Suppressor macrophage (primary cell): ENCODE measurements at places on chromosomes 11 and 22.

DNA sequence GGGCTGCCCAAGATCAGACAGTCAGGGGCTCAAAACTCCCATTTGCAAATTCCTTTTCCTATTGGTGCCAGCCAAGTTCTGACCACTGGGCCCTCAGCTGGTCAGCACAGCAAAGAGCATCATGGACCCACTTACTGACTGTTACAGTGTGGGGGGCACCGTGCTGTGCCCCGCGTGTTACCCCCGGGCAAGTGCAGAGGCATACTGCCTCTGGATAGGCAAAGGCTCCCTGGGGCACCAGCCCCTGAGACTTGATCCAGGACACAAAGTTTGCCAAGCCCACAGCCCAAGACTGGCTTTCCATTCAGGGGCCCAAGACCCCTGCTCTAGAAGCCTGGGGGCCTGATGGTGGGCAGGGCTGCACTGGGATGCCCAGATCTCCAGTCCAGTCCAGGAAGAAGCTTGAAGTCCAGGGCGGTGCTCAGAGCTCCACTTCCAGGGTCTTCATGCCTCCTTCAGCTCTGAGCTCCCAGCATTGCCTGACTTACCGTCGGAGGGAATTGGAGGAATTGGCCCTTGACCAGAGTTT lies 6.6 kb downstream of the LRRC32 start:
- no peak for DNase-seq

GRCh38 chr11:97557399-97557798 lies 1167.6 kb downstream of the JRKL start:
- no peak for DNase-seq

DNA sequence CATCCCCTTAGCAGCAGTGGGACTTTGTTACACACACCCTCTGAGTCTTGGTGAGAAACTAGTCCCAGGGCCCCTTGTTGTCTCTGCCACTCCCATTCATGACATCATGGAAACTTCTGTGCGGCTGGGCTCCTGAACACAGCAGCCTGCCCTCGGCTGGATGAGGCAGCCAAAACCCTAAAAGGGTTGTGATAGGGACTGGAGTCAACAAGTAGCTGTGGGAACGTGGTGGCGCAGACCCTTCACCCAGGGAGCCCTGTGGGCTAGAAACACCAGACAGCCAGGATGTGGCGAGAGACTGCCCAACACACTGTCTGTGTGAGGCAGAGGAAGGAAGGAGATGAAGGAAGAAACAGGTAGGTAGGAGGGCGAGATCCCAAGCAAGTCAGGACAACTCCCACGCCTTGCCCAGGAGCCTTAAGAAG lies 3.9 kb downstream of the CD3D start:
- no peak for DNase-seq

DNA sequence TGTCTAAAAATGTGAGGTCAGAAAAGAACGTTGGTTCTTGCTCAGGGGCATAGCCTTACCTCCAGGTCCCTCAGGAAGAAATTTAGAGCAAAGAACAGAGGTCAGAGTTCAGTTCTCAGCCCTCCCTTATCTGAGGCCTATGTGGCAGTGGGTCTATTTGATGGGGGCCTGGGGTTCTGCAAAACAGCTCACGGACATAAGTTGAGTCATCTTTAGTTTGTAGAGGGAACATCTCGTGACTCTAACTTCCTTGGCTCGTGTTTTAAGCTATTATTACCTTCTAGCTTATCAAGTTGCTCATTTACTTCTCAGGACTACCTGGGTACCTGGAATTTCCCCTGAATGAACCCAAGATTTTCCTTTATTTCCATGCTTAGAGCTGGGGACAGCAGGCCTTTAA lies 91.3 kb upstream of the AMOTL1 start:
- DNase-seq = no peak
